Esophagus (tissue), 2 donors: ENCODE measurements at places on chromosomes 1 and 21. TPM values are rescaled to one million over a fixed set of nuclear protein-coding genes. Genes with fewer than 3 reads are reported as not detected.

The PCSK9 gene
- 5.1 TPM for polyA plus RNA-seq

The PDZK1 gene
- polyA plus RNA-seq, result 0.04 TPM

The LCE3E gene
- polyA plus RNA-seq, result 5.0 TPM

The MAEL gene
- 0.04 TPM for polyA plus RNA-seq

The STIL gene
- polyA plus RNA-seq, result 1.6 TPM

The ADCY10 gene
- polyA plus RNA-seq, result 0.04 TPM

The PRAMEF26 gene
- polyA plus RNA-seq, result not detected

The C8B gene
- polyA plus RNA-seq, result not detected
